ENCODE measurements at places on chromosomes 1 and 21.
A peak's percentile ranks its signal among the peaks of the same experiment; 100 is the strongest.

DNA sequence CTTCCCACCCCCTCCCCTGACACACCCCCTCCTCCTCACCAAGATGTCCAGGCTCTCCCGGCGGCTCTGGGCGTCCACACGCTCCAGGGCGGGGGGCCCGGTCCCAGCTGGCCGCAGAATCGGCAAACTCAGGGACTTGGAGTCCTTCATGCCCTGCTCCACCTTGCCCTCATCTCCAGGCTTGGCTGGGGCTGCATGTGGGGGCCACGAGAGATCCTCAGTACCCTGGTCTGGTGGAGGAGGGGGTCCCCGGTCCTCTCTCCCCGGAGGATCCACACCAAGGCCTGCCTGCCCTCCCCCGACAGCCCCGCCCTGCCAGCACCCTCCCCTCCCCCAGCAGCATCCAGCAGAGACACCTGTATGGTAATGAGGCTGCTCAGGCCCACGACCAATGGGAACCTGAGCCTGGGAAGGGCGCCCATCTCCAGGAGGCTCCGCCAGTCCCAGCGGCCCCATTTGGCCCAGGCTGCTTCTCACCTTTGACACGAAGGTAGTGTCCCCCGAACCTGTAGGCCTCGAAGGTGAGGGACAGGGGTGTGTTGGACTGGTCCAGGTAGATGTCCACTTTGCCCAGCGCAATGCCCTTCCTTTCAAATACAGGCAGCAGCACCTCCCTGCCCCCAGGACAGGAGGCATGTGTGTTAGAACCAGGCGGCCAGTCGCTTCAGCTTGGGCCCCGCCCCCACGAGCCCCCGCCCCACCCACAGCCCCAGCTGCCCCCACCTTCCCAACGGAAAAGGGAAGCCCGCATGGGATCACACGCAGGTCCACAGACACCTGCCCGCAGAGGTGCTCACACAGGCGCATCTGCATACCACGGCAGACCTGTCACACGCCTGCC is 8.2 kb upstream of the TNFRSF25 start:
- no peak for DNase-seq

DNA sequence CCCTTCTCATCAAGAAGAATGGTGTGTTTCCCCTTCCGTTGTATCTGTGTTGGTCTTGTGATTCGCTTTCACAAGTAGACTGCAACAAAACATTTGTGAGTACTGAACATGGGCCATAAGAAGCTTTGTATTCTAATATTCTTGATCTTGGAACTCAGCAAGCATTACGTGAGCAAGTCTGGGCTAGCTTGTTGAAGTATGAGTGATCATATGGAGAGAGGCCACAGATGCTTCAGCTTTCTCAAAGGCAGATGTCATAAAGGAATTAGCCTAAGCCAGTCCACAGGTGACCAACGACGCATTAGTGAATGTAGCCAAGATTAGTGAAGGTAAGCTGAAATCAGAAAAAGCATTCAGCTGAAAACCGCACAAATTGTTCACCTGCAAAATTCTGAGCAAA is 609.6 kb upstream of the NEGR1 start:
- DNase-seq: peak; percentile 91

DNA sequence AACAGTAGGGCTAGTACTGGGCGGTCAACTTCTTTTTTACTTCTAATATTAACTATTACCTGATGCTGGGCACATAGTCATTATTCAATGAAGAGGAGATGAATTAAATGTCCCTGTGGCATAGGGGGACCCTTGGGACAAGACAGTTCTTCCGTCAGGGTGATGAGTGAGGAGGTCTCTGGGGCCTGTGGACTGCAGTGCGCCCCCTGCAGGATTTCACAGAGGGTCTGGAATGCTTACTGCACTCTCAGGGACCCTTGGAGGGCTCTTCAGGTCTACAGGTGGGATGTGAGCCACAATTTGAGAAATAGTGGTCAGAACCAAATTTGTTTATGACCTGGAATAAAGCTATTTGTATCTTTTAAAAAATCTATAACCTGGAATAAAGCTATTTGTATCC is 149.4 kb downstream of the FAM78B start:
- DNase-seq: no peak

GRCh38 chr1:31467005-31467674 is 54.1 kb downstream of the SERINC2 start:
- no peak for DNase-seq

DNA sequence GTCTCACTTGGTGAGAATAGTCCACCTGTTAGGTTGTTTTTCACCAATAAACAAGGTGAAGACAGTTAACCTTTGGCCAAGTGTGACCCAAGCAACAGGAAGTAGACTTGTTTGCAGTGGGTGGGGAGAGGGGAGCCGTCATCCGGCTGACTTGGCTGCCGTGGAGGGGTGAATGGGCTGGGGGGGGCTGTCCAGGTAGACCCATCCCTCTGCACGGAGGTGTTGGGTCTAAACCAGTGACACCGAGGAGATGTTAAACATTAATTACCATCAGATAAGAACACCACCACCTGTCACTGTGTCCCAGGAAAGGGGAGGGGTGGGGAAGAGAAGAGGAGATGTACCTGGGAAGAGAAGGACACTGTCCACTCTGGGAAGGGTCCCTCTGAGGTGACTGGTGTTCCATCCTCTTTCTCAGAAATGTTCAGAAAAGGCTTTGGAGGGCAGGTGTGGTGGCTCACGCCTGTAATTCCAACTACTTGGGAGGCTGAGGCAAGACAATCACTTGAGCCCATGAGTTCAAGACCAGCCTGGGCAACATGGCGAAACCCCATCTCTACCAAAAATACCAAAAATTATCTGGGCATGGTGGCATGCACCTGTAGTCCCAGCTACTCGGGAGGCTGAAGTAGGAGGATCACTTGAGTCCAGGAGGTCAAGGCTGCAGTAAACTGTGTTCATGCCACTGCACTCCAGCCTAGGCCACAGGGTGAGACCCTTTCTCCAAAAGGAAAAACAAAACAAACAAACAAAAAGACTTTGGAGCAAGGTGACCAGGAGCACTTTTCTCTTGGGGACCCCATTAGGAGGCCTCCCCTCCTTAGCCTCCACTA is 6.7 kb upstream of the MYOM3 start:
- no peak for DNase-seq

GRCh38 chr1:204001166-204001901 is 71.6 kb upstream of the SOX13 start:
- no peak for DNase-seq

GRCh38 chr1:78760858-78761257 is 111.2 kb downstream of the IFI44 start:
- DNase-seq: no peak

- DNase-seq: no peak
These were observed 41.0 kb upstream of the USP25 start for GRCh38 chr21:15688809-15689208.

DNA sequence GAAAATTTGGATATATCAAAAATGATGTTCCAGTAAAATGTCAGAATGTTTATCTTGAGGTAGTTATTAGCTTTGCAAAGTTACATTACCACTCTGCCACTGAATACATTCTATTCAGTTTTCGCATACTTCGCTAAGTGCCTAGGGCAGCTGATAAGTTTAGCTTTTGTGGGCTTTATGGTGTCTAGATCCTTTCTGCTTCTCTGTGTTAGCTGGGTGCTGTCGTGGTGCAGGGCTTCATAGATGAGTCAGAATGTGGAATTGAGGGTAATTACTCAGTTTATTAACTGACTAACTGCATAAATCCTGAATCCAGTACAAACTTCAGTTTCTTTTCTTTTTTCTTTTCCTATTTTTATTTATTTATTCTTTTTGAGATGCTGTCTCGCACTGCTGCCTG is 21.5 kb downstream of the NCAM2 start:
- DNase-seq: no peak
